ENCODE measurements at places on chromosomes 12 and 14.

DNA sequence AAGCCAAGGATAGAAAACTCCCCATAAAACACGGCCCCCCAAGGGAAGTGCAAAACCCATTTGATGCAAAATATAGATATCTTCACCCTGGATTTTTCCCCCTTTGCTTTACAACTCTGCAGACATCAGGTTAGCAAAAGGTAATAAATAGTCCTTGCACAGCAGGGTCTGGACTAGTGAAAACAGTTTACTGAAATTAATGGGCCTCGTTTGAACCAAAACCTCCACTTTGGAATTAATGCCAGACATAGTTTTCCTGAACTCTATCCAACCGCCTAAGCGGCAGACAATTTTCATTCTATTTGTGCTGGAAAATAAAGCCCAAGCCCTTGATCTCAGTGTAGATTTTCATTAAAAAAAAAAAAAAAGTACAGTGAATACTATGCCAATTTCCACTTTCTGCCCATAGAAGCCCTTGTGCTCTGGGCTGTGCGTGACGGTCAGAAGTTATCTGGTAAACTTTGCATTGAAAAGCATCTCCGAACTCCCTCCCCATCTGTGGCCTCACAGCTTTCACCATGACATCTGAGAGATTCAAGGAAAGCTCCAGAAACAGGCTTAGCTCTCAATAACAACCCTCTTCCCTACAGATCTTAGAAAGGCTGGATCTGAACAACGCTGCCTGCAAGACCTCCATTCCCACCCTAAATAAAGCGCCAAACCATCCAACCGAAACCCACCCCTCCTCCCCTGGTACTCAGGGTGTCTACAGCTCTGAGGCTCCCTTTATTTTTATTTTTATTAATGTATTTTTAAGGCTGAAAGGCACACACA lies 11.0 kb upstream of the IRF2BPL start:
- no peak for DNase-seq

DNA sequence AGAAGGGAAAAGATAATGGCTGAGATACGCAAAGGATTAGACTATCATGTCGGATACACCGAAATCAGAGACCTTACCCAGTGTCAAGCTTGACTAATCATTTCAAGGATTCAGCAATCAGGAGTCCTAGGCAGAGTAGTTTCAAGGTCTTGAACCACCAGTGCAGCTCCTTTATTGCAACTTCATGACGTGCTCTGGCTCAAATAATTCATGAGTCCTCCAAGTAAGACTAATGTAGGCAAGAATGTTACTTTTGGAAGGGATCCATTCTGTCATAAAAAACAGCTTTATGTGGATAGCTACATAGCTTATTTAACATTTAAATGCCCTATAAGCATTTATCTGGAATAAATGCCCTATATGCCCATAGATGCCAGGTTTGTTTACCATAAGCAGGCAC lies 123.2 kb downstream of the LMO3 start:
- DNase-seq = no peak

- DNase-seq = no peak
These were observed 44.7 kb downstream of the FRS2 start for GRCh38 chr12:69514845-69515244.

GRCh38 chr12:62802321-62802720 lies 132.6 kb downstream of the PPM1H start:
- no peak for DNase-seq

DNA sequence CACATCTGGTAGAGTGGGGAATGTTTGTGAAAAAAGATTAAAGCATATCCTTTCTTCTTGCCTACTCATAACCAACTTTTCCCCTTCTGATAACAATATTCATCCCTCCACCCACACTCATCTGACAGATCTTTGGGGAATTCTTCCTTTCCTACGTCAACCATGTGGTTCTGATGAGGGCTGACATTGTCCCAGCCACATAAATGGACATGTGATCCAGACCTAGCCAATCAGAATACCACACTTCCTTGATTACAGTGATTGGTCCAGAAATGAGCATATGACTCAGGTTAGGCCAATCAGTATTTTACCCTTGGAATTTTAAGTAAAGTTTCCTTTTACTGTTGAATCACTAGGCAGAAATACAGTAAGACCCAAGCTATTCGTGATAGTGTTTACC lies 58.9 kb downstream of the GPR65 start:
- DNase-seq = no peak

- DNase-seq = peak; percentile 98
These were observed at the start of the genes ORMDL2 and SARNP for GRCh38 chr12:55817345-55818139. Gene ORMDL2 (plus strand): TSS chr12:55818041. CDS start chr12:55819000, 959 bp downstream. Gene SARNP (minus strand): TSS chr12:55817724. CDS start chr12:55817701, 23 bp downstream.

DNA sequence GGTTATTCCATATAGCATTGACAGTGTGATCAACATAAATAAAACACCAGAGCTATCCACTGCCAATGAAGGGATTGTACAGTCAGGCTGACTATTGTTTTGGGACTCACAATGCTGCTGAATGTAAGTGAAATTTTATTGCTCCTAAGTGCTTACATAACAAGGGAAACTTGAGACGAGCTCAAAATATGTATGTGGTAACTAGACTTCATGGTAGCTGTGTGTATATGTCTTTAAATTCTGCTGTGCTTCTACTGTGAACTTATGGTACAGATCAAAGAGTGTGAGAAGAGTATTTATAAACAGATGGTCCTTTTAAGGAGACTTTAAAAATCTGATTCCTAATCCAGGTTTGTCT lies 6.9 kb downstream of the FLRT2 start:
- no peak for DNase-seq

GRCh38 chr14:22837114-22837749 lies 847 bp downstream of the MMP14 start:
- DNase-seq = peak; percentile 39

DNA sequence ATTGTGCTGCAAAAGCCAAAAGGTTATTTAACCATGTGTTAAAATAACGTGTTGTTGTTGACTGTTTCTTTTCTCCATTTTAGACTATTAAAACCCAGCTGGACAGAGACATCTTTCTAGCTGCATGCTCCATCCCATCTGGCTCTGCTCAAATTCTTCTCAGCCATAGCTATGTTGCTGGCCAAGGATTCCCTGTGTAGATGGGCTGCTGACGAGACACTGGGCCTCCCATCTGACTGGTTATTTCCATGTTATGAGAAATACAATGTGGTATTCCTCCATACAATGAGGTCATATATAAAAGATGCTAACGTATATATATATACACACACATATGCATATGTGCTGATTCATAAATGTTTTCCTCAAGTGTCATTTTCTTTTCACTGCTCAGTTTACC lies 30.1 kb downstream of the MED13L start:
- DNase-seq = no peak

DNA sequence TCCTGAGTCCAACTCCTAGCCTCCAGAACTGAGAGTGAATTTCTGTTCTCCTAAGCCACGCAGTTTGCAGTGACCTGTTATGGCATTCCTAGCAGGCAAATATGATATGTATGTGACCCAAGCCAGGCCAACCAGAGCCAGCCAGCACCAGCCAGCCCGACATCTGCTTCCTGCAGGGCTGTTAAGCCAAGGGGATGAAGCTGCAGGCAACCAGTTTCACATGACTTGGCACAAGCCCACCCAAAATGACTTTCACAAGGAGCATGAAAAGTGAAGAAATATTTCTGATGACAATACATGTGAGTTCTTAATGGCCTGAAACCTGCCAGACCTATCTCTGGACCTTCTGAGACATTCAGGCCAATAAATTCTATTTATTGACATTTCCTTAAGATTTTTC lies 68.1 kb downstream of the ITPK1 start:
- DNase-seq = no peak

GRCh38 chr14:27012641-27013040 lies 414.8 kb upstream of the NOVA1 start:
- no peak for DNase-seq

DNA sequence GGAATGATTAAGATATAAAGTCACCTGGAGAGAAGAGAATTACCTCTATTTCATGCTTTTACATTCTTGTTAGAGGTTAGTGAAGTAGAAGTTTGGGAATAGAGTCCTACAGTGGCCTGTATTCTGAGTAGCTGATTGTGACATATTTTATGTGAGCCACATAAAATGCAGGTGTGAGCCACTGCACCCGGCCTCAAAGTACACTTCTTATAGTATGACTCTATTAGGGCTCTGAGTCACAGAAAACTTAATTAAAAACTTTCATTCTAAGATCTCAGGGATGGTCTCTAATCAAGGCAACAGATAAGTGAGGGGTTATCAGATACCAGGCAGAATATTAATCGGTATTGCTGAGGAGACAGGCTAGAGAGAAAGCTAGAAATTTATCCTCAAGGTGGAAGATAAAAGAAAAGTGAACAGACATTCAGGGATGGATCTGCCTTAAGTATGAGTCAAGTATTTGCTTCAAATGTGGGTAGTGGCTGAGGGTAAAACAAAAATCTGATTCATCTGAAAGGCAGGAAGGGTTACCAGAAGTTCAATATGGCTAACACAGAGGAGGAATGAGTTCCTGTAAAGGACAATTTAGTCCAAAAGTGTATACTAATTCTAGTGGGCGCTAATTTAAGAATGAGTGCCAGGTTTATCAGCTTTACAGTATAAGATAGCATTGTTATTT lies 5.5 kb upstream of the G2E3 start:
- DNase-seq = no peak

- DNase-seq = no peak
These were observed 15.0 kb upstream of the MDM2 start for GRCh38 chr12:68792952-68793351.

DNA sequence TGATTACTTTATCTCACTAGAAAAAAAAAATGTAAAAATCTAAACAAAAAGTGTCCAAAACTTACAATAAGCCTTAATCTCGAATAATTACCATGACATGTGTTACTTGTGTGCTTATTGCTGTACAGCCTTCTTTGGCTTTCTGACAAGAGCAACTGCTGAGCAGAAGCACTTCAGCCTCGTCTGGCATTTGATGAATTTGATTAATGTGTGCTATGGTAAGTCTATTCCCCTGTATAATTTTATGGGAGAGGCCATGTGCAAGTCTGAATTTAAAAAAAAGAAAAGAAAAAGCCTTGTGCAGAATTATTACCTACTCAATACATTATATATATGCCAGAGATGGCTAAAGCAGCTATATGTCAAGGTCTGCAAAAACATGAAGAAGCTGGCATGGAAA lies 113.9 kb downstream of the AEBP2 start:
- DNase-seq = no peak

- DNase-seq = no peak
These were observed 1226.7 kb downstream of the FLRT2 start for GRCh38 chr14:86756521-86757190.

DNA sequence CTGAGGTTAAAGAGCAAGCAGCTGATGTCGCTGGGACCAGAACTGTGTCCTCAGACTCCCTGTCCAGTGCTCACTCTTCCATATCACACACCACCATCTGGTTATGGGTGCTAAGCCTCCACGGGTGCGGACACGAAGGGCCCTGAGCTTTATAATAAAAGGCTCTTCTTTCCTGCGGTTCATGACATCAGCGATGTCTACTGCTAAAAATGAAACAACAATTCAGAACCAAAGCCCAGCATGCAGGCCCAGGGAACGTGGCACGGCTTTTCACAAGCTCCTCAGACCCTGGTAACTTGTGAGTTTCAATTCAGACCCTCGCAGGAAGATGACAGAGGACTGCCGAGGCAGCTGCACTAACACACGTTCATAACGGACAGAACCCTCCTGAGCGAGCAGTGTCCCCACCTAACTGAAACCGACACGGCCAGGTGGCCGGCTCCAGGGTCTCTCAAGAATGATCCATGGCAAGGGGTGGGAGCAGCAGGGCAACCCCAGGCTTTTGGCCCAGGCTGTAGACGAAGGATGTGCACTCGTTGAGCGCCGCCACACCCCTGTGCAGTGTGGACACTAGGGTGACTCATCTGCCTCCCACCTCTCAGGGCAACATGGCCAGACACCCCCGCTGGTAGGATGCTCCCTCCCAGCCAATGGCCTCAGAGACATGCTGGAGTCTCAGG lies 180.3 kb downstream of the CALM1 start:
- no peak for DNase-seq

- DNase-seq = no peak
These were observed 3.3 kb upstream of the RIMBP2 start for GRCh38 chr12:130719263-130719859.

DNA sequence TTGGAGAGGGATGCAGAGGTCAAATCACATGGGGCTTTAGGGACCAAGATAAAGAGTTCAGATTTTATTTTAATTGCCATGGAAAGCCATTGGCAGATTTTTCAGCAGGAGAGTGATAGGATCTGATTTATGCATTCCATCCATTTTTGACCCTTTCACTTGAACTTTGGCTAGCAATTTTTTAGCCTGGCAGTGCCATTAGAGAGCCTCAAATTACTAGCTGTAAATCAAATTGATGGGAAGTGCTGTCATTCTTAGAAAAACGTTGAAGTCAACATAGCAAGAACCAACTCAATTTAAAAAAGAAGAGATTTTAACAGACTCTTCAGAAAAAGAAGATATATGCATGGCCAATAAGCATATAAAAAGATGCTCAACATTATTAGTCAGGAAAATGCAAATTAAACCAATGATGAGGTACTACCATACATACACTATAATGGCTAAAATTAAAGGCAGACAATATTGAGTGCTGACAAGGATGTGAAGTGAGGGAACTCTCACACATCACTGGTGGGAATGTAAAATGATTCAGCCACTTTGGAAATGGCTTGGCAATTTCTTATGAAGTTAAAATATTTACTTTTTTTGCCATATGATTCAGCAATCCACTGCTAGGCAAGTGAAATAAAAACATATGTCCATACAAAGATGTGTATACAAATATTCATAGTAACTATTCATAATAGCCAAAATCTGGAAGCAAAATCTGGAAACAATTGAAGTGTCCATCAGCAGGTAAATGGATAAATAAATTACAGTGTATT lies 89.7 kb downstream of the PTCSC3 start:
- DNase-seq = no peak

DNA sequence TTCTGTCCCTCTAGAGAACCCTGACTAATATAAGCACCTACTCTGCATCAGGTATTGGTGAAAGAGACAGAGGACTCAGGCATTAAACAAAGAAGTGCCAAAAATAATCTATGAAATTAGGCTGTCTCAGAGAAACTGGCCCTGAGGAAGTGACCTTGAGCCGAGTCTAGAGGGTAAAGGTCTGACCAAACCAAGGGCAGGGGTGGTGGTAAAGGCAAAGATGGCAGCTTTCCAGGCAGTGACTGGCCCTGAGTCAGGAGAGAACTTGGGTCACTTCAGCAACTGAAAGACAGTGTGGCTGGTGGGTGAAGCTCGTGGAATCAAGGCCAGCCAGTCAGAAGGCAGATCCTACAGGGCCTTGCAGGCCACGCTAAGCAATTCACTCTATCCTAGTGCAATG lies 30.6 kb downstream of the CDKL1 start:
- no peak for DNase-seq

DNA sequence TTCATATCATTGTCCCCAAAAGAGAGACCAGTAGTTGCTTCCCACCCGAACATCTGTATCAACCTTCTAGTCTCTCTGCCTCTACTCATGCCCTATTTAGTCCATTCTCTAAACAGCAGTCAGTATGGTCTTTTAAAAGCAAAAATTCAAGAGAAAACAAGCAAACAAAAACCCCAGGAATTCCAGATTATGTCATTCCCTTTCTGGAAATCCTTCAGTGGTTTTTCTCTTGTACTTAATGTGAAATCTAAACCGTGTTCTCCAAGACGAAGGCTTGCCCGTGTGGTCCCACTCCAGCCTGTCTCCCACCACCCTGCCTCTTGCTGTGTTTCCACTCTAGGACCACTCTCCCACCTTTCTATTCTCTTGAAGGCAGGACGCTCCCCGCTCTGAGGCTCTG lies 90.8 kb downstream of the TMEM30B start:
- no peak for DNase-seq
